ENCODE measurements at places on chromosomes 6 and 20. TPM values are rescaled to one million over a fixed set of nuclear protein-coding genes. Genes with fewer than 3 reads are reported as not detected.
A peak's percentile ranks its signal among the peaks of the same experiment; 100 is the strongest.

DNA sequence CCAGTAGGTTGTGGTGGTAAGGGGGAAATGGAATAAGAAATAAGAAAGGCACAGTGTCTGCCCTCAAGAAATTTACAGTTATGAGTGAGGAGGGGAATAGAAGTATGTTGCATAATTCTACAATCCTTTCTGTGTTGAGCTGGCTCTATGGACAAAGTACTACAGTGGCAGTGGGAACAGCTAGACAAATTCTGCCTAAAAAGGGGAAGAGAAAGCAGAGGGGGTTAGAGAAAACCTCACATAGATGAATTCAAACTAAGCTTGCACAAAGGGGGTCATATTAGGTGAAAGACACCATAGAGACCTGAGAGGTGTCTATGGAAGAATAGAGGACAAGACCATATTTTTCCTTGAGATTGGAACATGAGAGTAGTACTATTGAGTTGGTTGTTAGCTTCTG, 146.9 kb upstream of the VGLL2 start:
- ATAC-seq = no peak

- no peak for ATAC-seq
Observed at GRCh38 chr6:100518588-100518987, 53.9 kb upstream of the SIM1 start.

DNA sequence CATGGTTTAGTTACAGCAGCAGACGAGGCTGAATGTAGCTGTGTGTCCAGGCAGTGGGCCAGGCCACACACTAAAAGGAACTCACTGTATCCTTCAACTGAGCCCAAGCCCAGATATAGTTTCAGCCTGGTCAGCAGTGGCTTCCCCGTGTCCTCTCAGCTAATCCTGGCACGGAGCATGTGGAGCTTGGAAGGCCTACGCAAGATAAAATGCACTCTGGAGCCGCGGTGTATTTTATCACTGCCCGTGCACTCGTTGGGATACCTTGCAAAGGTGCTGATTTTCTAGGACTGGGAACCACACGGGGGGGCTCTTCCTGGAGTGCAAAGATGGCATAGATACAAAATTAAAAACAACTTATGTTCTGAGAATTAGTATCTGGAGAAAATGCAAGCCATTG, 48.4 kb upstream of the IYD start:
- no peak for ATAC-seq

DNA sequence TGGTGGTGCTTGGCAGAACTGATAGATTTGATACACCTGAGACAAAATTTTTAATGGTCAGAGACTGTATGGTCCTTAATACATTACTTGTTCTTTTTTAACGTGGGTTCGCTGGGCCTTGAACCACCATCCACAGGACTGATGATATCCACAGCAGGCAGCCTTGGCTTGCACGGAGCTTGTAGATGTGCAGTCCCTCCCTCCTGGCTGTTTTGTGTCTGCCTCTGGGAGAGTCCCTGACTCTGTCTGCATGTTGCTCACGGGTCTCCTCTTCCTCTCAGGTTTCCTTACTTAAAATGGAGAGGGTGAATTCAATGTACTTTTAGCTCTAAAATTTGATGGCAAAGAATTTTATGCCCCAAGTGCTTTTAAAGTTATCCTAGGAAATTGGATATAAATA, 17.5 kb downstream of the KIF25 start:
- ATAC-seq = no peak

DNA sequence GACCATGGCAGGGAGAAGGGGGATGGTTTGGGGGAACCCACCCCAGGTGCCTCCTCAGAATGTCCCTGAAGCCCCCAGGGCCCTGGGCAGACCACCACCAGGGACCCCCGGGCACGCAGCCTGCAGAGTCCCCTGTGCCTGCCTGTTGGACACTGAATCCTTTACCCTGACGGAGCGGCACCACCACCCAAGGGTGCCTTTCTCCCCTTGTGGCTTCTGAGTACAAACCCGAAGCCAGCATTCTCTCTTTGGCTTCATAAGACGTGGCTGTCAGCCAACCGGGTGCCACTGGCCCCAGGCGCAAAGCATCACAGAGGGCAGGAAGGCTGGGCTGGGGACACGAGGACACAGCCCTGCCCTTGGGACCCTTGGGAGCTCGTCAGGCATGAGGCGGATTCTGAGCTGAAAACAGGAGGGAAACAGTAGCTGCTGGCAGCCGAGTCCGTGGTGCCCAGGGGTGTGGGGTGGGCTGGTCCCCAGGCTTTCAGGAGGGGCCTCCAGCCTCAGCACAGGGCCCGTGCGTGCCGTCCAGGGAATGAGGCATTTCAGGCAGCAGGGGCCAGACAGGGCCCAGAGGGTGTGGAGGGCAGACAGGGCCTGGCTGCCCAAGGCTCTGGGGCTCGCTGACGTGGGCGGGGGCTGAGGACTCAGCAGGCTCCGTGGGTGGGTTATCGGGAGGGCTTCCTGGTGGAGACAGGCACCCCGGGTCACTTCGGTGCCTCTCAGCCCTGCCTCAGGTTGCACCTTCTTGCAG, 3.5 kb downstream of the COL9A3 start:
- ATAC-seq = no peak

DNA sequence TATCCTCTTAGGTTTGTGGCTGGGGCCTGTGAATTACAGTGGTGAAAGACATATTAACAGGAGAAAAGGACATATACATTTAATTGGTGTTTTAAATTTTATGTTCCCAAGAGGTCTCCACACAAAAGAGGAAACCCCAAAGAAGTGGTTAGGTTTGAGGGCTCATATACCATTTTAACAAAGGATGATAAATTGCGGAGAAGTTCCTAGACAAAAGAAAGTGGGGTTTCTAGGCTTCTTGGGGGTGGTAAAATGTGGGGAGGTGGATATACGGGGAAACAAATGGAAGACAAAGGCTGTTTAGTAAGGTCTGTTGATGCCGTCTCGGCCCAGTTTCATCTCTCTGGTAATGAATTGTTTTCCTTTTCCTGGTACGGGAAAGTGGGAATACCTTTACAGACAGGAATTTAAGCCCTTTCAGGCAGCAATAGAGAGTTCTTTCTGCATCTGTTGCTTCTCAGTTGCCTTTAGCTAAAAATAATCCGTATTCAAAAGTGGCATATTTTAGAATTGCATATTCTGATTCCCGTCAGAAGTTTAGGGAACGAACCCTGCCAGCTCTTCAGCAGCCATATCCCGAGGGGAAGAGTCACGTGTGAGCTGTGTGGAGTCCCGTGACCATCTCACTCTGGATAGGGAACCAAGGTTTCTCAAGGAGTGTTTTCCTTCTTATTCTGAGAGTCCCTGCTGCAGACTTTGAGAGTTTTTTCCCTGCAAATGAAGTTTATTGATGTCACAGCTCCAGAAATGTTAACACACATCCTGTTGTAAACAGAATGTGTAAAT, 104.4 kb downstream of the RPP40 start:
- no peak for ATAC-seq

- no peak for ATAC-seq
Observed at GRCh38 chr6:99810942-99811620, 182.9 kb downstream of the MCHR2 start.

DNA sequence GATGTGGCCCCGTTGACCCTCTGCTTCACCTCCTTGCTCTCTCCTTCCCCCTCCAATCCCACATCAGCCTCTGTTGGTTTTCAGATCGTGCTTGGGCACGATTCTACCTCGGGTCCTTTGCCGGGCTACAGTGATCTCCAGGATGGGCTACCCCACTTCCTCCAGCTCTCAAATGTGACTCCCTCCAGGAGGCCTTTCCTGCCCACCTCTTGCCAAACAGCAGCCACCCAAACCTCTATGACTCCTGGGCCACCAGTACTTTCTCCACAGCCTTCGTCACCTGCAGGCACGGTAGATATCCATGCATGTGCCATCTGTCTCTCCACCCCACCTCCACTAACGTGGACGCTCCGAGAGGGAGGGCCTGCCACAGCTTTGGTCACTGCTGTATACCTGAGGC, 55.9 kb upstream of the NXT1 start:
- ATAC-seq = no peak

MYL9 gene
- total RNA-seq = 1,785 TPM

C6orf52 gene
- not detected for total RNA-seq

CRYBG1 gene
- 3.3 TPM for total RNA-seq

- no peak for ATAC-seq
Observed at GRCh38 chr6:26243132-26243531, 121.9 kb upstream of the BTN3A2 start.

DNA sequence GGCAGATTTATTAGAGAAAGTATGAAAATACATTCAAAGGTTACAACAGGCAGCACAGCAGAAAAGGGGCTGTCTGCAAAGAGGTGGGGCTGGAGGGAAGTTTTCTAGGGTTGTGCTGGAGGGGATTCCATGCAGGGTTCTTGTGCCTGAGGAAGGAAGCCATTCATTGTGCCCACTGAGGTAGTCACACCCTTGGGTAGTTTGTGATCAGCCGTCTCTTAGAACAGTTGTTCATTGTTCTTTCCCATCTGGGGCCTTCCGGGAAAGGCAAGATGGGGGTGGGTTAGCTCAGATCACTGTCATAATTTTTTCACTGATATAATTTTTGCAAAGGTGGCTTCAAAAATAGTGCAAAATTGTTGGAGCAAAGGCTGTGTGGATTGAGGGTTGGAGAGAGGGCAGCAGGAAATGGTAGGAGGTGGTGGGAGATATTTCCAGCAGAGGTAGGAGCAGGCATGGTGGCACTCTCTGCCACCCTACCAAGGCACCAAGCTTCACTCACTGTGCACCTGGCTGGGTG, 80.5 kb upstream of the GPR6 start:
- ATAC-seq = no peak

GRCh38 chr6:134934793-134935485, 15.0 kb downstream of the ALDH8A1 start:
- no peak for ATAC-seq

ZSCAN23 gene
- 2.7 TPM for total RNA-seq

- peak; percentile 54 for ATAC-seq
Observed at GRCh38 chr20:5168651-5169396, 42.0 kb downstream of the CDS2 start.

DNA sequence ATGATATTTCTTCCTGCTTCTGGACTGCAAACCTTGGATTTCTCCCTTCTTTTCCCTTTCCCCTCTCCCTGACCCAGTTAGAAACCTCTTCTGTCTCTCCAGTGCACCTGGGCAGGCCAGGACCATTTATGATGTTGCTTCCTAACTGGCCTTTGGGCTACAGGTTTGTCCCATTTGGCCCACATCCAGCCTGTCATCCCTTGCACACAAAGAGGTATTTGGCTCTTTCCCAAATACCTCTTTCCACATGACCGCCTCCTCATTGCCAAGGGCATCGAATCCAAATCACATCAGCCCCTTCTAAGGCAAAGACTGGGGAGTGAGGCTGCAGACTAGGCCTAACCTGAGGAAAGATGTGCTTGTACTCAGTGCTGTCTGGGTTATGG, 13.6 kb downstream of the FGD2 start:
- ATAC-seq = no peak

GRCh38 chr6:170114956-170115855, 175.7 kb downstream of the DLL1 start:
- no peak for ATAC-seq

ZNF831 gene
- 0.58 TPM for total RNA-seq

DNA sequence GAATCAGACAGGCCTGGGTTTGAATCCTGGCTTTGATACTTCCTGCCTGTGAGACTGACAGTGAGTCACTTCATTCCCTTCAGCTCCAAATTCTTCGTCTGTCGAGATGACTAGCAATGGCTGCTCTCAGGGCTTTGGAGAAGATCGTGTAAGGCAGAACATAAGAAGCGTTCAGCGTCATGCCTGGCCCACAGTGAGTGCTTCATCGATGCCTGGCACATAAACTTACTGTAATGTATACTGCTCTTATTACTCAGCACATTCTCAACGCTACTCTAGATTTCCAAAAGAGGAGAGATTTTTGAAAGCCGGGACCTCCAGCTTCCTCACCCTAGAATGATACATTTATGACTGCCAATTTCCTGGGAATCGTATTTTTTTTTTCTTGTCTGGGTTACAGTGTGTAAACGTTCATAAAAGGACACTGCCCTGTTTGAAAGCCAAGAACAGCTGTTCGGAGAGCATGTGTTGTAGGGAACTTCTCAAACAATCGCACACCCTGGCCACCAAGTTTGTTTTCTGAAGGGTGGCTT, 16.2 kb upstream of the BCAS1 start:
- no peak for ATAC-seq

RUNX2 gene
- 0.77 TPM for total RNA-seq

GRCh38 chr20:40442181-40442963, 246.7 kb downstream of the MAFB start:
- ATAC-seq = no peak

DNA sequence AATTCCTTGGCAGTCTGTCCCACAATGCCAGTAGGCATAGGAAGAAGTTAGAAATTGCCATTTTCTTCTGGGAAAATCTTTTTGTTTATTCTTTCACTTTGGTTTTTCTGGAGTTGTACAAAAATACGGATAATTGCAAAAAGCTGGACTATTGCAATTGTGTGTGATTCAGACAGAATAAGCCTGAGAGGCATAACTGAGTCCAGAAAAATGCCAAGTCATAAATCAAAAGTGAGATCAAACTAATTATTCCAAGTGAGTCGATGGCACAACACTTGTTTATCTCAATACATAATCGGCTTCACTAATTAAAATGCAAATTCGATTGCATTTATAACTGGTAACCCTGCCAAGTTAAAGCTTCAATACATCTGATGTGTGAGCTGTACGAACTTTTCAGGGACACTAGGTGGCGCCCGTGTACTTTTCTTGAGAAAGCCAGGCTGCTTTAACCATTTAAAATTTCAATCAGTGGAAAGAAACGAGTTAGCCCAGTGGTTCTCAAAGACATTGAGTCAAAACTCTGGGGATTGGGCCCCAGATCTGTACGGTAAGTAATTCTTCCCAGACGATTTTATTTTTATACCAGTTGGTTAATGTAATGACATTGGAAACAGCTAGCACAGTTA, 102.6 kb downstream of the LAMP5 start:
- ATAC-seq = peak; percentile 48

HRH3 gene
- not detected for total RNA-seq

NRM gene
- 4.4 TPM for total RNA-seq

GRCh38 chr6:169709293-169709692, 7.4 kb downstream of the C6orf120 start:
- ATAC-seq = no peak

DNA sequence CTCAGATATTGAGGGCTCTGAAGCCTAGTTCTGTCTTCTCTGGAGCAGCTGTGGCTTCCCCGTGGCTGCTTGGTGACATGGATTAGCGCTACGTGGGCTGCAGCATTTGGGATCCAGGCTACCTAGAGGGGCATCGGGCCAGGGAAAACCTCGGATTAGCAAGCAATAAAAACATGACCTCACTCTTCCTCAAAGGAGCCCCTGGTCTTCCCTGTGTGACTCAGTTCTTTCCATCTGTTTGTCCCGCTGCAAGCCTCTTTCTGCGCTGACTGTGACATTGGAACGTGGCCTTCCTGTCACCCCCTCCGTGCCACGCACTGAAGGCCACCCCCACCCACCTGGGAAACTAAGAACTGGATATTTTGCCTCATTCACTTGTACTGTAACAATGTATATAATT, 3.6 kb downstream of the MRGBP start:
- no peak for ATAC-seq

All from gastroesophageal sphincter (tissue), 4 donors.